Left colon (tissue), 2 donors: ENCODE measurements at places on chromosomes 2 and 18. TPM values are rescaled to one million over a fixed set of nuclear protein-coding genes. Genes with fewer than 3 reads are reported as not detected.

The MAL gene
- total RNA-seq = 4.2 TPM

The DPYSL5 gene
- total RNA-seq = 0.11 TPM

The KCNK3 gene
- 1.5 TPM for total RNA-seq

The NDUFS1 gene
- 190 TPM for total RNA-seq

The UGT1A4 gene
- 2.2 TPM for total RNA-seq

The RNMT gene
- 12.6 TPM for total RNA-seq

- peak; percentile 24 for DNase-seq
These were observed 233.5 kb upstream of the ATP5MC3 start for GRCh38 chr2:175414882-175415487.

DNA sequence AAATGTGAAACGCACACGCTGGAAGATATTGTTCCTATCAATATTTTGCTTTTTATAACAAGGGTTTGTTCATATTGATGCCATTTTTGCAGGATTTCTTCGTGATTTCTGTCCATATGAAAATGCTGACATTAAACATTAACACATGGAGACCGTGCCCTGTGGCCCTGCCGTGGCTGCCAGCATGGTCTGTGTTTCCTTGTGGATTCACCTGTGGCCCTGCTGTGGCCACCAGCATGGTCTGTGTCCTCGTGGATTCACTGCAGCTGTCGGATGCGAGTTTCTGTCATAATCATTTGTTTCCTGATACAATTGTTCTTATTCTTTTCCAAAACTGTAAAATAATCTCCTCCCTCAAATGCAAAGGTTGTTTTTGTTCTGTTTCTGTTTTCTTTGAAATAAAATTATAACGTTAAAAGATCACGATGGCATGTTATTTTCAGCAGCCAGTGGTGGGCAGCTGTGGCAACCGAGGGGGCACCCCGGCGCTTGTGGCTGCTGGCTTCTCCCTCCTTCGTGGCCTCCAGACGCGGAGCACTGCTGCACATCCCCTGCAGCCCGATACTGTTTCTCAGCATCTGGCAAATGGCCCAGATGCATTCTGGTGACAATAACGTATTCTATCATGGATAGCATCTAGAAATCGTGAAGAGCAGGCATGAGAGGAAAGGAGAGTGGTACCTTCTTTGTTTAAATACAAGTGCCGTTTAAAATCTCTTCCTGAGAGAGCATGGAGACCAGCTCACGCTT is 143.5 kb downstream of the PTGR3 start:
- DNase-seq = no peak

DNA sequence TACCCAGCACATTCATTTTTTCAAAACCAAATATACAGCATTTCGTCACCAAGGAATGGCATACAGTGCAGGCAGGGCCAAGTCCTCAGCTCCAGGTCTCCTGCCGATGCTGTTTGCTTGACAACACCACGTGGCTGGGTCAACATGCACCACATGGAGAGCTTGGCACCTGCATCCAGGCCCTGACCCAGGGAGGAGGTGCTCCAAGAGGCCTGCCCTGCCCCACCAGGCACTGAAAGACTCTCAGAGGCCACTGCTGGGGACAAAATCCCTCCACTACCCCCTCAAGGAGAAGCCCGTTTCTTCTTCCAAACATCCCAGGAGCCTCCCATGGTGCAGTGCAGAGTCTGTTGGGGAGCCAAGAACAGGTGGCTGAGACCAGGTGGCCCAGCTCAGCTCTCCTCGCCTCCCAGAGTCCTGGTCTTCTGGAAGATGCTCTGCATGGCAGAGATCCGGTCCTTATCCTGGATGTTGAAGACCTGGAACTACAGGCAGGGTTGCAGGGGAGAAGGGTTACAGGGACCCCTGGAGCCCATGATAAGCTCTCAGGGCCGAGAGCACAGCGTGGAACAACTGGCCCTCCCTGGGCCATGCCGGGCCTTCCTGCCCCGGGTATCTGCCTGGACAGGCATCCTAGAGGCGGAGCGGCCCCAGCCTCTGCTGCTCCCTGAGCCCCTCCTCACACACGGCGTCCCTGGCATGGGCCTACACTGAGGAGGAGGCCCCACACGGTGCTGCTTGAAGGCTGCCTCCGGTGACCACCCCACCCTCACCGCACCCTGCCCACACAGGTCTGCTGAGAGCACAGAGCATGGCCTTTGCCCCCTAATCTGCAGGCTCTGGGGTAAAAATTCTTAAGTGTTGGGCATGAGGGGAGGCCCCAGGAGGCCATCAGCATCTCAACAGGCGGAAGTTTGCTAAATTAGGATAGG is 9.0 kb downstream of the MAB21L4 start:
- peak; percentile 22 for DNase-seq

- no peak for DNase-seq
These were observed 70.3 kb downstream of the TMEM237 start for GRCh38 chr2:201572846-201573508.

DNA sequence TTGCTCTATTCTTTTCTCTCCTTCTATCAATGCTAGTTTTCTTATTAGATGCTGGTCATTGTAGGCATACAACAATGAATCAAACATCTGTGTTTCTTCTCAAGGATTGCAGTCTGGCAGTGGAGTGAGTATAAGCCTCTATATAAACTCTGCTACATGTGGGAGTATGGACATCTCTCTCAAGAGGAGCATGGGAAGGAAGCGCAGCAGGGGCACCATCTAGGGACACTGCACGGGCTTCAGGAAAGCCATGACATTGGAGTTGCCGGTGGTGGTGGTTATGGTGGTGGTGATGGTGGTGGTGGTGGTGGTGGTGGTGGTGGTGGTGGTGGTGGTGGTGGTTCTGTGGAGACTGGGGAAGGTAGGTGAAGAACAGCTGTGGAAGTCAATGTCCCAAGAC is 462.6 kb downstream of the RNF144A start:
- DNase-seq = no peak

- no peak for DNase-seq
These were observed 2.4 kb downstream of the ITGA4 start for GRCh38 chr2:181459621-181460021.

GRCh38 chr2:130845505-130846085 is 8.9 kb downstream of the ARHGEF4 start:
- no peak for DNase-seq

GRCh38 chr2:150046211-150046610 is 441.3 kb downstream of the RND3 start:
- no peak for DNase-seq

DNA sequence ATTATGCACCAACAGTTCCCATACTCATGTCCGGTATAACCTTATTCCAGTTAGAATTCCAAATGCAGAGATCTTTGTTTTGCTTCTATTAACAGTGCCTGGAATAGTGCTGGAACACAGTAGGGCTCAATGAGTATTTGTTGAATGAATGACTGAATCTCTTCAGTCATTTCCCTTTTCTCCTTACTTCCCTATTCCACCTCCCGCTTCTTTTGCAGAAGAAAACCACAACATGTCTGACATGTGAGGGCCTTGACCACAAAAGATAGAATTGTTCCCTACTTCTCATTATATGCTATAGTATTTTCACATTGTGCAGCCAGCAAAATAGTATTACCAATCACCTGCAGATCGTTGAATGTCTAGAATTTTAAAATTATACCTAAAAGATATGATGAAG is 19.5 kb upstream of the HNRNPLL start:
- no peak for DNase-seq

- no peak for DNase-seq
These were observed 79.2 kb upstream of the PXDN start for GRCh38 chr2:1823187-1824169.
